ENCODE measurements at places on chromosomes 1 and 21.

GRCh38 chr1:198416296-198416695 lies 124.2 kb downstream of the ATP6V1G3 start:
- DNase-seq: no peak

DNA sequence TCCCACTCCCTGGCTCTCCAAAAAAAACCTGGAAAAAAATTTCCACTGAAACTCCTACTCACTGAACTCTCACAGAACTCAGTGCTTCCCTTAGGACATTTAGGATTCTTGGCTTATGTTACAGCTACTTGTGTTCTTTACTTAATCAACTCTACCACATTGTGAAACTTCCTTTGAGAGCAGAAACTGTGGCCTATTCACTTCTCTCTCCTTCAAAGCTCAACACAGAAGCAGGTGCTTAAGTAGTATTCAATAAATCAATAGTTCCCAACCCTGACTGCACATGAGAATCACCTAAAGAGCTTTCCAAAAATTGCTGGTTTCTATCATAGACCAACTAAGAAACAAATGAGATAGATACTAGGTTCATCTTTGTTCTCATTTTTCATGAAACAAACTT lies 67.9 kb upstream of the DMRTA2 start:
- DNase-seq: no peak

DNA sequence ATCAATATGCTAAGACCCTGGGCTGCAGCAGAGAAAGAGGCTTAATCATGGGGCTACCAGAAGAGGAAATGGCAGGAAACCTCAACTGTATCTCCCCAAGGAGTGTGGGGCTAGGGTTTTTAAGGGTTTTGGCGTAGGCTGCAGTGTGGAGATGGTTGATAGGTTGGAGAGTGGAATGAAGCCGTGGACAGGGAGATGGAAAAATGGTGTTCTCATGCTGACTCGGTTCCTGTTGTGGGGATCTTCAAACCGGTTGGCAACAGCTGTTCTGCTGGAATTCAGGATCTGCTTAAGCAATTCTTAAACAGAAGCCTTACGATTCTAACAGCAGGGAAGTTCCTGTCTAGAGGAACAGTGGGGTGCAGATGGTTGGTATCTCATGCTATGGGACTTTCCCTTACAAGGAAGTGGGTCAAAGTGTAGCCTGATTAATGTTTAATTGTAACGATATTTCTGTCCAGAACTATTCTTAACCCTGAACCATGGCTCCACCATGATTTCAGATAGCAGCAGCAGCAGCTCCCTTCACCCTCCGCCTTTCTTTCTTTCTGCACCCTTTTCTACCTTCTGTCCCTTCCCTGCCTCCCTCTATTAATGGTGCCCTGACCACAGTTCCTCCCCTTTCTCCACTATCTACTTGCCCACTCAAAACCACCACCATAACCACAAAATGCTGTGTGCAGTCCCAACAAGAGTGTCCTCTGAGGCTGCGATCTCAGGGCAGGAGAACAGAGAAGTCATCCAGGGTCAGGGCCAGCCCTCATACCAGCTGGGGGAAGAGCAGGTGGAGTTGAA lies 30.8 kb downstream of the RSPH1 start:
- DNase-seq: no peak

- no peak for DNase-seq
Measured at GRCh38 chr1:214224611-214225354, 56.2 kb upstream of the SMYD2 start.

DNA sequence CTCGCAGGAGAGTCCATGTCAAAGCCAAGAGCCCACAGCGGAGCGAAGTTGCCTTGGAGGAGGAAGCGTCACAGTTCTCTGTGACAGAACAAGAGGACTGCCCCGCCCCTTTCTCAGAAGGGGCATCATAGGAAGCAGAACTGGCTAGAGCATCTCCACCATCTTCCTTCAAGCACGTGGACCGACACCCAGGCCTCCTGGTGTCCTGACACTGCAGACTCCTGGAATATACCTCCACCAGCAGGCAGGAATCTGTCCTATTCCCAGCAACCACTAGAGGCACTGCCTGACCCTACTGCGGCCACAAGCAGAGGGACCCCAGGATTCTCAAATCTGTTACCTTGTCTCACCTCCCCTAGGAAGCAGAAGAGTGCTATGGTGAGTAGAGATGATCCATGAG lies 37.8 kb downstream of the GPA33 start:
- DNase-seq: no peak

DNA sequence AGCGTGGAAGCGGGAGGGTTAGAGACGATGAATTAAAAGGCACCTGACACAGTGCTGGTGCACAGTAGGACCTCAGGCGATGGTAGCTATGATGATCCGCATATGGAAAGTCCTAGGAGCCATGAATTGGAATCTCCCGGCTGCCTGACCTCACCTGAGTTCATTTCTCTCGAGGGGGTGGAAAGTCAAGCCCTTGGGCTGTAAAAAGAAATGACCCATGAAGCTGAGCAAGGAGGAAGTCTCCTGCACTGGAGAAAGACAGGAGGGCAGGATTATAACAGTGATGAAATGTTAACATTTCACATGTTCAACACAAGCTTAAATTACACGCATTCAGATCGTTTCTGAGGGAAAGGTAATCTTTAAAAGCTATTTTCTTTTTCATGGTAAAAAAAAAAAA lies 481.2 kb downstream of the MATN1 start:
- DNase-seq: no peak

GRCh38 chr1:185998391-185998790 lies 264.2 kb downstream of the HMCN1 start:
- no peak for DNase-seq

- no peak for DNase-seq
Measured at GRCh38 chr1:154129391-154129970, 25.4 kb downstream of the NUP210L start.

GRCh38 chr1:96934282-96934681 lies 212.7 kb downstream of the PTBP2 start:
- DNase-seq: no peak

- no peak for DNase-seq
Measured at GRCh38 chr21:31414263-31415000, 70.4 kb upstream of the TIAM1 start.

DNA sequence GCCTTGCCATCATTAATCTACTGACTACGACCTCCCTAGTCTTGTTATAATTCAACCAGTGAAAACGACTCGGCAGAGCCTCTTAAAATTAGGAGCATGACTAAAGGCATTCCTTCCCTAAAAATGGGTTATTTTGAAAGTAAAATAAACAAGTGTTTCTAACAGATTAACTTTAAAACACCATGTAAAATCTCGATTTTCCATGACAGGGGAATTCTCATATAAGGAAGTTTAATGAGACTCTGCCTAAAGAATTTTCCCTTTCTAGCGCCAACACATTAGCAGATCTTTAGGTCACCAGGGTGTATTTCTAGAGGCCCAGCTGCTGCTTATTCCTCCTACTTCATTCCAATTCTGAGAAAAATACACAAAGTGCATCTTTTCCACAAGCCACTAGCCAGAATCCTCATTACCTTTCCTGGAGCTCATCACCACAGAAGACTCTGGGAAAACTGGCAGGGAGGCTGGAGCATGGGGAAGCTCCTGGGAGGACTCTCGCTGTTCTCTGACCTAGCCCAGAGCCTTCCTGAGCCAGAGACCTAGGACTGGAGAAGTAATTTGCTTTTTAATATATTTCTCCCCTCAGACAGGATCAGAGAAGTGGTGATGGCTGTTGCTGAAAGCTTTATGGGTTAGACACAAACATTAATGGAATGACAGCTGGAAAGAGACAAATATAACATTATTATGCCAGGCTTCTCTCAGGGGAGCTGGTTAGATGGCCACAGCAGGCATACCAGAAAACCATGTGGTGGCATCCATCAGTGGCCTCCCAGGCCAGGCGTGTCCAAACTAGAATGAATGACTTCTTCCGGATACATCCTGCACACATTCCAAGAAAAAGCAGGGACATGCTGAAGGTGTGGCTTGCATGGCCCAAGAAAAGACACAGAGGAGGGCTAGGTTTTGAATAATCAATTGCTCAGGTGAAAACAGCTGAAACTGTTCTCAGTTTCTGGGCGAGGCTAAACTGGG lies 63.6 kb upstream of the CTTNBP2NL start:
- no peak for DNase-seq

DNA sequence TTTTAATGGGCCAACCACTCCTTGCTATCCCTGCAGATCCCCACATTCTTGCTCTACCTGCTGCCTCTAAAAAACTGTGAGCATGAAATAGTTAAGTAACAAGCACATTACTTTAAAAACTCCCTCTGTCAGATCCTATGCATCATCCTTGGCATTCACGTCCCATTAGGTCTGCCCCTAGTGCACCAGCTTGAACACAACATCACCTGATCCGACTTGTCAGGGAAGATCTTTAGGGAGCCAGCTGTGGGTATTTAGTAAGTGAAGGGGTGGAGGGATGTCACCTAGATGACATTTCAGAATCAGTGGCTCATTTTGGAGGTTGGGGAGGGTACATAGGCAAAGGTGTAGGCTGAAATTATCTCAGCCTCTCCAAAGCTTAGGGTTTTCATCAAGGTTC lies 33.5 kb downstream of the RXRG start:
- no peak for DNase-seq
